ENCODE measurements at places on chromosomes 2 and 18.

DNA sequence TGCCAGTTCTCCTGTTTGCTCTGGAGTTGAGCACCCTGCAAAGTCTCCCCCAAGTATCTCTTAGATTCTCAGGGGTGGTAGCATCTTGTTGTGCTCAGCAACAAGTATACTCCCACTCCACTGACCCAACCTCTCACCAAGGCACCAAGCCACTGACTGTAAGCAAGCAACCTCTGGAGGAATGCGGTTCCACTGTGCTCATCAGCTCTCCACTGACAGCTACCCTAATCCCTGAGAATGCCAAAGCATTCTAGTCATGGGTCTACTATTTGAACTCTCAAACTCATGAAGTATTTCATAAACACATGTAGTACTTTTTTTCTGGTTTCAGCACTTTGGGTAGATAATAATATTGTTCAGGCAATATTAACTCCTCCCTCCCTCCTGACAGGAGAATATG, 170.0 kb downstream of the EPHA4 start:
- DNase-seq = no peak

GRCh38 chr2:102094917-102095316, 47.6 kb upstream of the IL1R1 start:
- DNase-seq = no peak

DNA sequence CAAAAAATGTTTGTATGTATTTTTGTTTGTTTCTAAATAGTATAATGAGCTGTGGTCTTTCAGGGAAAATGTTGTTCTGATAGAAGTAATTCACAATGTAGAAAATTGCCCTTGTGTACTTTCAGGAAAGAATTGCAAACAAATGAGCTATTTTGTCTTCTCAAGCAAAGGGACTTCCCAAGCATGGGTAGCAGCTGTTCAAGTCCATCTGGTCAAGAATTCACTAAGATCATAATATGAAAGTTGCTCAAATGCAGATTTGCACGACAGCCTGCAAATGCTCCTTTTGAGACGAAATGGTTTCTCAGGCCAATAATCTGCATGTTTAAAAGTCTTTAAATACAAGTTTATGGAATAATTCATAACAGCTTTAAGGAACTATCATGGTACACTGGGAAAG, 51.9 kb upstream of the HNMT start:
- no peak for DNase-seq

- DNase-seq = no peak
Observed at GRCh38 chr2:217826520-217826919, 176.3 kb downstream of the TNS1 start.

DNA sequence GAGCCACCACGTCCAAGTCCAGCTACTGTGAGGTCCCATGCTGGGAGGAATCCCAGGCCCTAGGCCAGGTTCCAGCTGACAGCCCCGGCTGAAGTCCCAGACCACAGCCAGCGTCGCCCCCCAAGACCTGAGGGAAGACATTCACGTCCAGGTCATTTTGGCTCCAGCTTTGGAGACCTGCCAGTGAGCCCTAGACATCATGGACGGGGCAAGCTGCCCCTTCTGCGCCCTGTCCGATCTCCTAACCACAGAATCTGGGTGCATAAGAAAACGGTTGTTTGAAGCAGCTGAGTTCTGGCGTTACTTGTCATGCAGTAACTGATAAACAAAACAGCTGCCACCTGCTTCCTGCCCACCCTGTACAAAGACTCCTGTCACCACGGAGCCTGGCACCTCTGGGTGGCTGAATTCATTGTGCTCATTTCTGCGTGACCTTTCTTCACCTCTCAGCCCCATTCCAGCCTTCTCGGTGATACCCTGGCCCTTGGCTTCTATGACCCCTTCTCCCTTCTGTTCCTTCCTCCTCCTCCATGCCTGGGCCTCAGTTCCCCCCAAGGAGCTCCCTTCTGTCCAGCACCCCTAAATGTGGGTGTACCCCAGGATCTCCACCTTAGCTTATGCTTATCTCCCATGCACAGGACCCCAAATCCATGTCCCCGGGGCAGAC, 72.6 kb upstream of the SMAD7 start:
- no peak for DNase-seq

GRCh38 chr2:182638667-182639066, 77.4 kb upstream of the DNAJC10 start:
- DNase-seq = no peak

Measured in HEK293T (cell line).